Type B pancreatic cell (in vitro differentiated cells): ENCODE measurements at places on chromosomes 3 and 15. TPM values are rescaled to one million over a fixed set of nuclear protein-coding genes. Genes with fewer than 3 reads are reported as not detected.

DNA sequence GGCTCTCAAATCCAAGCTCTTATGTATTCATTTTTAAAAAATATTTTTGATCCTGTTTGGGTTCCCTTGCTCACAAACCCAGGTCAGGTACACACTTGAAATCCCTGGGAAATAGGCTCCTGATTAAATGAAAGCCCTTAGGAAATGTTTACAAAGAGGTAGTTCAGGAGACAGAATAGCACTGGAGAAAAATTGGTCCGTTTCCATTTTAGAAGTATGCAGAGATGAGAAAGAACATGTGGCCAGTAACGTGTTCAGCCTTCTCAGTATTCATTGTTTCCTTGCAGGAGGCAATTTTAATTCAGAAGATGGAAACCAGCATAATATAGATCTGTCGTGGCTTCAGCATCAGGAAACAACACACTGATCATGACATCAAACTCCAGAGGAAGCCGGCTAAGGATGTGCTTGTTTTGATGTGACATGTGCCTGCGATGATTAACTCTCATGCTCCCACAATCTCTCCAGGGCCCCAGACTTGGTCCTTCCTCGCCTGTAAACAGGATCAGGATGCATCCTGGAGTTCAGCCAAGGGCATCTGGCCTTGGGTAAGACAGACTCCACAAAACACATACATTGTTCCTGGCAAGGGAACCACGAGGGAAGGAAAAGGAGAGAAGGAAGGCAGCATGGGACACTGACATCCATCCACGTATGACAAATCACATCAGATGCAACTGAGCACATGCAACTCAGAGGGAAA, 350.5 kb upstream of the THBS1 start:
- no peak for DNase-seq

- DNase-seq = no peak
These were observed 265.5 kb downstream of the ZBBX start for GRCh38 chr3:167114619-167115018.

GRCh38 chr15:34721802-34722438, 32.9 kb downstream of the GJD2 start:
- DNase-seq = peak; percentile 71

DNA sequence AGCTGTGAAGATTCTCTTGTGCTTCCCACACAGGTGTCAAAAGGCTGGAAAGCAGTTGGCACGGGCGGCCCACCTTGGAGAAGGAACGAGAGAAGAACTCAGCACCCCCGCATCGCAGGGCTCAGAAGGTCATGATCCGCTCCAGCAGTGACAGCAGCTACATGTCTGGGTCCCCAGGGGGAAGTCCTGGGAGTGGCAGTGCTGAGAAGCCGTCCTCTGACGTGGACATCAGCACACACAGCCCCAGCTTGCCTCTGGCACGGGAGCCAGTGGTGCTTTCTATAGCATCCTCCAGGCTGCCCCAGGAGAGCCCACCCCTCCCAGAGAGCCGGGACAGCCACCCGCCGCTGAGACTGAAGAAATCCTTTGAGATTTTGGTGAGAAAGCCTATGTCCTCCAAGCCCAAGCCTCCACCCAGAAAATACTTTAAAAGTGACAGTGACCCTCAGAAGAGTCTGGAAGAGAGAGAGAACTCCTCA, 31.4 kb downstream of the STARD5 start:
- no peak for DNase-seq

- no peak for DNase-seq
These were observed 169.4 kb downstream of the ALDH1A2 start for GRCh38 chr15:57896114-57896513.

DNA sequence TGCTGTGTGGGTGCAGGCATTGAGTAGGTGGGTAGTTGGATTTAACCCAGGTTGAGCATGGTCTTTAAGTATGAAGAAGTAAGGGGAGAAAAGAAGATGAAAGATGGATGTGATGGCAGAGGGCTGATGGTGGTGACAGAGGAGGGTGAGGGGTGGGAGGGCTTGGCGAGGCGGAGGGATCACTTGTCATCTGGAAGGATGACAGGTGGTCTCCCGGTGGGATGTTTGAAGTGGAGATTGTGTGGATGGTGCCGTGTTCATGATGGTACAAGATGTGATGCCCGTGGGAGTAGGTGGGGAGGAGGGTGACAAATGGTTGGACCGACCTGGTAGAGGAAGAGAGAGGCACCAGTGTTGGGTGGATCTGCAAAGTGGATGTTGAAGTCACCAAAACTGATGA, 208.8 kb downstream of the RPLP1 start:
- DNase-seq = no peak

- no peak for DNase-seq
These were observed 10.4 kb upstream of the ZNF662 start for GRCh38 chr3:42895580-42895868.

- DNase-seq = no peak
These were observed 27.9 kb downstream of the EHD4 start for GRCh38 chr15:41944313-41944940.

DNA sequence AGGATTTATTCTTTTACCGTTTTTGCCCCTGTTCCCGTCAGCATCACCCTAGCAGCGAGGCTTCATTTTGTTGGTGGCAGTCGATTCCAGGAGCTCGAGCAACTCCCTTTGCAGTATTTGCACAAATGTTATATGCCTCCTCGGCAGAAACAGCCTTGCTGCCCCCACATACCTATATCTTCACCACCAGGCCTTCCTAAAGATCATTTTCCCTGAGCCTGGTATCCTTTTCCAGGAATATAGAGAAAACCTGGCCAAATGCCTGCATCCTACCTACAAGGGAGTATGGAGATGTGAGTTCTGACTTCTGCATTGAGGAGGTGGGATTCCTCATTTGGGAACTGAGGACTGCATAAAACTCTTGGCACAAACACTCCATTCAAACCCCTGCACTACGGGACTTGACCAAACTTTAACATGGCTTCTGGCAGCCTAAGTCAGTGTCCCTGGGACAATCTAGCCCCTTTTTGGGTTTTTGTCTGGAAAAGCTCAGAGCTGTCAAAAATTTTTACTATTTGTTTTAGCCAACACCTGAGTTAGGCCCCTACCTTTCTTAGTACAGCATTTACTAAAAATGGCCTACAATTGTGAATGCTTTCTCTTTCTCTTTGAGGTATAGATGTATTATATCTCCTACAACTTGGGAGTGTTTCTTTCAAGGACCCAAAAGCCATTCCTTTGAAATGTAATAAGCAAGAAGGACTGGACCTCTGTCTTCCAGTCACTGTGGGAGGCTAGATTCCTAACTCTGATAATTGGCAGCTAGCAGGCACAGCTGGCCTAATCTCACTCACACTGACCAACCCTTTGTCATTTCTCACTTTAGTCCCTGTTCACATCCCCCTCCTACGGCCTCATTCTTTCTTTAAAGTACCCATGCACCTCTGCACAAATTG, 12.1 kb upstream of the UBE2Q2 start:
- no peak for DNase-seq

Gene RAB11A
- 266 and 484 TPM in 2 replicates for total RNA-seq

Gene ARPP21
- 1.4 and 3.5 TPM in 2 replicates for total RNA-seq

Gene GADL1
- total RNA-seq = 1.9 and 3.1 TPM in 2 replicates

Gene RASL12
- total RNA-seq = 0.33 and 4.0 TPM in 2 replicates

Gene SYNPR
- 0.55 and 2.3 TPM in 2 replicates for total RNA-seq
